Karpas-422 (cell line): ENCODE measurements at places on chromosomes 5 and 9. TPM values are rescaled to one million over a fixed set of nuclear protein-coding genes. Genes with fewer than 3 reads are reported as not detected.

DNA sequence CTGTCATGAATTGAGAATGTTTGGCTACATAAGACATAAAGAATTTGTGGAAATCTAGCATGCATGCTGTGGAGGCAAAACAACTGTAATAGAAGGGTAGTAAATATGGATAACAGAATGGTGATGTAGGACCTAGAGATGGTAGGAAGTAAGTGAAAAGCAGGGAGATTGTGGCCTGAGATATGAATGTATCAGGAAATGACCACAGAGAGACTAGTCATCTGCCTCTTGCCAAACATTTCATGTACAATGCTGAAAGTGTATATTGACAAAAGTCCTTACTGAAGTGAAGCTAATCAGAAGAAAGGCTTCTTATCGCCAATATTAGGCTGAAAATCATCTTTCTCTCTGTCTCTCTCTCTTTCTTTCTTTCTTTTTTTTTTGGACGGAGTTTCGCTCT lies 873.1 kb upstream of the CTNND2 start:
- DNase-seq, result no peak

GRCh38 chr9:88829276-88829675 lies 162.0 kb upstream of the S1PR3 start:
- no peak for DNase-seq

DNA sequence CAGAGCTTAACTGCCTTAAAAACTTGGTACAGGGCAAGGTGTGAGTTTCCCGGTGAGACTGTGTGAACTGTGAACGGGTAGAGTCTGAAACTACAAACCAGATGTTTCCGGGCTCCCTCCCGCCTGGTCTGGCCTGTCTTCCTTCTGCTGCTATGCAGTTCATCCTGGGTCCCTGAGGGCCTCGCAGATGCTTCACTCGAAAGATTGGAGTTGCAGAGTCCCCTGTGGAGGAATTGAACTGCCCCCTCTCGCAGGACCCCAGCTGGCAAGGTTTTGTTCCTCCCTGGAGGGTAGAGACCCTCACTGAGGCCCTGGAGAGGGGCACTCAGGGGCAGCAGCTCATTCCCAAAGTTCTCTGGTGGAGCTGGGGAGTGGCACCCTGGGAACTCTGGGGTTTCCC lies 533 bp downstream of the DCANP1 start:
- DNase-seq, result no peak

GRCh38 chr5:1526681-1527131 lies 2.9 kb upstream of the LPCAT1 start:
- peak; percentile 64 for DNase-seq

DNA sequence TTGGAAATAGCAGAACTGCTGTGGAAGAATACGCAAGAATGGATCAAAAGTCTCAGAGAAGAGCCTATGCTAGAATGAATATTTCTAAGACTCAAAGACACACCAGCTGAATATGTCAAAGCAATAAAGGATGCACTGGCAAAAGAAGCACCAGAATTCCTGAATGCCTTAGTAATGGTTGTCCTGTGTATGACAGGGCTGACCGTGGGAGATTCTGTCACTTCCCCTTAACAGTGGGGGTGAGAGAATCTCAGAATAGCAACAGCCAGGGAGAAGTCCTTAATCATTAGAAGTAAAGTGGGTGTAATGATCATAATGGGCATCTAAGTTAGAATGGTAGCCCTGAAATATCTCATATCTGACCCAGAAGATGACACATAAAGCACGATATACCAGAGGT lies 14.6 kb upstream of the PRR16 start:
- DNase-seq, result no peak

DNA sequence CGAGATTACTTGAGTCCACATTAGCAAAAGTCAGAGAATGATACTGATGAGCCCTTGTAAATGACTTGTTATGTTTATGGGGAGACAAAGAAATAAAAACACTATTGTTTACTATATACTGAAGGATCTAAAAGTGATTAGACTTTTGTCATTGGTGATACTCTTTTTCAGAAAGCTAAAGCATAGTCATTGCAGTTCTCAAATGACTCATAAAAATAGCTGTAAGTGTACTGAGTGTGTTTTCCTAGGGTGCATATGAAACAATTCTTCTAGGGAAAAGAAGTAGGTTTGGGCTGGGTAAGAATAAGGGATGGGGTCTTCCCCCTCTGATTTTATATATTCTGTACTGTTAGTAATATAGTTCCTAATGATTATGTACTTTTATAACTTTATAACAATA lies 32.6 kb downstream of the WDR36 start:
- DNase-seq, result no peak

GRCh38 chr9:5884191-5884590 lies 6.5 kb upstream of the MLANA start:
- DNase-seq, result no peak

GRCh38 chr5:103469288-103470040 lies 93.1 kb downstream of the NUDT12 start:
- DNase-seq, result no peak

DNA sequence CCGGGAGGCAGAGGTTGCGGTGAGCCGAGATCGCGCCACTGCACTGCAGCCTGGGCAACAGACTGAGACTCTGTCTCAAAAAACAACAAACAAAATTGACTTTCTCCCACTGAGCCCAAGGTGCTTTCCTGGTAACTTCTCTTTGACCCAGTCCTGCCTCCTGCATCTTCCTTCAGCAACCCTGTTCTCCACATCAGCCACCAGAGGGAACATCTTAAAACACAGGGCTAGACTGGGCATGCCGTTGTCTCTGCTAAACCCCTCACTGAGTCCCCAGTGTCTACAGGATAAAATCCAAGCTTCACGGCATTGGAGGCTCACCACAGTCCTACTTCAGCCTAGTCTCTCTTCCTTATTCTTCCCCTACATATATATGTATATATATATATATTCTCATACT lies 39.8 kb upstream of the KCNMB1 start:
- DNase-seq, result peak; percentile 70

DNA sequence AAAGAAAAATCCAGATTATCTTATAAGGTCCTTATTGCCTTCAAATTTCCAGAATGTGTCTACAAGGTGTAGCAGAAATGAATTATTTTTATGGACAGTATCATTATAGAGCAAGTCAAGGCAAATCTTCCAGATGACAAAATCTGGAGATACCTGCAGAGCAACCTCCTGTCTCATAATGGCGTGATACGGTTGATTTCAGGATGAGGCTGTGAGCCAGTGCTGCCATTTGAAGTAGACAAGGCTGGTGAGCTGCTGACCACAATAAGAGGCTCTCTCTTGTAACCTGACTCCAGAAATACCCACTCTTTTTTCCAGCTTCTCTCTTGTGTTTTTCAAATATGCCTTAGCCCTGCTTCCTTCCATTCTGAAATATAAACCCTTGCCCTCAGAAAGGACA lies 108.2 kb downstream of the HTR1A start:
- no peak for DNase-seq

DNA sequence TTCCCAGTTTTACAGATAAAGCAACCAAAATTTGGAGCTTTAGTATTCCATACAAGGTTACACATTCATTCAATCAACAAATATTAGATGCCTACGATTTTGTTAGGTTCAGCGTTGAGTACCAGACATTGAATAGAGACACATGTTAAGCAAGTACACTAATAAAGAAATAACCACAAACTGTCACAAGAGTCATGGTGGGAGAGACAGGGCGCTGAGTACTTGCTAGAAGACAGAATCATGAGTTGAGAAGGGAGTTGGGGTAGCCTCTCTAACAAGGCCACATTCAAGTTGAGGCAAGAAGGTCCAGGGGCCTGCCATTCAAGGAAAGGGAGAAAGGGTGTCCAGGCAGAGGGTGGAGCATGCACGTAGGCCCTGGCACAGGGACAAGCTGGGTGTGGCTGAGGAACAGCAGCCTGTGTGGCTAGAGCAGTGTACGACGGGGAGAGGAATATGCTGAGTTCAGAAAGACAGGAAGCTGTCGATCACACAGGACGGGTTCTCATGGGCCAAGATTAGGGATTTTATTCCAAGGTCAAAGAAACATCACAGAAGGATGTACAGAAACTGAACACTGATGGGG lies 17.0 kb downstream of the CDK5RAP2 start:
- no peak for DNase-seq

- DNase-seq, result no peak
Measured at GRCh38 chr5:52181403-52181802, 606.3 kb upstream of the ITGA1 start.

- DNase-seq, result no peak
Measured at GRCh38 chr5:90983148-90983547, 400.0 kb downstream of the ARRDC3 start.

DNA sequence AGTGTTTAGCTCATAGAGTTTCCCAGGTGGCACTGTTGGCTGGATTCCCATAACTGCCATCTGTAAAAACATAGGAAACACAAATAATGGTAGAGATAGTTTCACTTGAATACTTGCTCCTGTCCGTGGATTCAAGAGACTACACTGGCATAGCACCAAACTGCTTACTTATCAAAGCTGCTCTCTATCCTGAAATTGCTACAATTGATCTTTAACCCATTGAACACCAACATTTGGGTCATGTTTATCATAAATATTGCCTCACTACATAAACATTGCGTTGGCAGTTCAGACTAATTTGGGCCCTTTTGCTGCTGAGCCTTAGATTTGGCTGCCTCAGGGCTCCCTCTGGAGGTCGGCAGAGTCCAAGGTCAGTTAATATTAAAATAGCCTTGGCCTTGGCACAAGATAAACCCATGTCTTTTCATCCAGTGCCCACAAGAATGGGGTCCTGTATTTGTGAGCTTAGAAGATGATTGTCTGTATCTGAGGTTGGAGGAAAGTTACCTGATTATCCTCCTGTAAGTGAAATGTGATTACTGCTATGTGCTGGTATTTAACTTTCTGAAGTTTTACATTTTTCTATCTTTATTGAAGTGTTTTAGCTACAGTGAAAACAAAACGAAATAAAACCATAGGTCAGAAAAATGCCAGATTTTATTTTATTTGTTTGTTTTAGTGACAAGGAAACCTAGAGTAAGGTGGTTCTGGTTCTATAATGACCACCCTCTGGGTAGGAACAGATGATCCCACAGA lies 4.0 kb upstream of the RANBP3L start:
- DNase-seq, result peak; percentile 82

DNA sequence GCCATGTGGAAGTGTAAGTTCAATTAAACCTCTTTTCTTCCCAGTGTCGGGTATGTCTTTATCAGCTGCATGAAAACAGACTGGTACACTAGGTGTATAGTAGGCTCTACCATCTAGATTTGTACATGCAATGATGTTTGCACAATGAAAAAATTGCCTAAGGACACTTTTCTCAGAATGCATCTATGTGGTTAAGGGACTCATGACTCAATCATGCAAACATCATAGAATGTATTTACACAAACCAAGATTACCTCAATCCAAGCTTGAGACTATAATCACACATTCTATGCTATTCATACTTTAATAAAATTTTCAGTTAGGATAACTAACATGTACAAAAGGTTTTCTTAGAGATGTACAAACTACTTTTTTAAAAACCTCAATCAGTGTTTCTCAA lies 1164.5 kb downstream of the CDH12 start:
- no peak for DNase-seq

DNA sequence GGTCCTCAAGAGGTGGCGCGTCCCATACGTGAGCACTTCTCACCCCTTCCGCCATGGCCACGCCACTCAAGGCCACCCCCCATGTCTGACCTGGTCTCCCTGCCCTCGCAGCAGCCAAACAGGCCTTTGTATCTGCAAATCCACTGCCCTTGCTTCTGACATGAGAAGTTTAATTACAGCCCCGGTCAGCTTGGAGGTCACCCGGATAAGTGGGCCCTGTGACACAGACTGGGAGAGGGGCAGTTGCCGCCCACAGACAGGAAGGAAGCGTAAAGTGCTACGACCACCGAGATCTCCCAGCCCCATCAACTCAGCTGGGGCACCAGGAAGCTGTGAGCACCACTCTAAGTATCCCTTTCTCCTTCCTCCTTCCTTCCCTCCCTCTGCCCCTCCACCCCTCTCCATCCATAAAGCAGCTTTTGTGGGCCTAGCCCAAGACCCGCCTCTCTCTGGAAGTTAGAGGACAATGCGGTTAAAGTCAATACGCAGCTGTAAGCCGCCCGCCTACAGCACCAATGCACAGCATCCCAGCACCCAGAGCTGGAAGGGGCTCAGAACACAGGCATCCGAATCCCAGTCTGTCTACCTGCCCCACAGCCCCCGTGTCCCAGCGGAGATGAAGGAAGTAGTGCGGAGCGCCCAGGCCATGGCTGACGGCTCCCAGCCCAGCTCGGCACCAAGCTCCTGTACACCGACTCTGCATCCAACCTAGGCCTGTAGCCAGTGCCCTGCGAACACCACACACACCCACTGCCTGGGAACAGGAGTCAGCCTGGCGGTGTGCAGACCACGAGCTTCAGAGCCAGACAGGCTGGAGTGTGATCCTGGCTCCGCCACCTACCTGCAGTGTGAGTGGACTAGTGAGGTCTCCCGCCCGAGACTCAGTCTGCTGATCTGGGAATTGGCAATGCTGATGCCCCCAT lies 44.8 kb upstream of the RNF130 start:
- no peak for DNase-seq

DNA sequence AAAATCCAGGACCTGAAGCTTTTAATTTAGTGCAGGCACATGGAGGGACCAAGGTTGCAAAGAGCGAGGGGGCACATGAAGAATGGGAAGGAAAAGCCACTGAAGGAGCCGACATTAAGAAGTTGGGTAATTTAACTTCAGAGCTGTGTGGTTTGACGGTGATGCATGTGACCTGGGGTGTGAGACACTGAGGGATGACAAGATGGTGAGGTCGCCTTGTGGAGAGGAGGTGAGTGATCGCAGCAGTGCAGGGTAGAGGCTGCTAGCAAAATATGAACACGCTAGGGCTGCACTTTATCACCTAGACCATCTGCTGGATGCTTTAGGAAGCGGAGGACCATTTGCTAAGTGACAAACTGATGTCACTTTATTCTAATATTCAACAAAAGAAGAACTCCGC lies 339.0 kb upstream of the KIF2A start:
- DNase-seq, result no peak

DNA sequence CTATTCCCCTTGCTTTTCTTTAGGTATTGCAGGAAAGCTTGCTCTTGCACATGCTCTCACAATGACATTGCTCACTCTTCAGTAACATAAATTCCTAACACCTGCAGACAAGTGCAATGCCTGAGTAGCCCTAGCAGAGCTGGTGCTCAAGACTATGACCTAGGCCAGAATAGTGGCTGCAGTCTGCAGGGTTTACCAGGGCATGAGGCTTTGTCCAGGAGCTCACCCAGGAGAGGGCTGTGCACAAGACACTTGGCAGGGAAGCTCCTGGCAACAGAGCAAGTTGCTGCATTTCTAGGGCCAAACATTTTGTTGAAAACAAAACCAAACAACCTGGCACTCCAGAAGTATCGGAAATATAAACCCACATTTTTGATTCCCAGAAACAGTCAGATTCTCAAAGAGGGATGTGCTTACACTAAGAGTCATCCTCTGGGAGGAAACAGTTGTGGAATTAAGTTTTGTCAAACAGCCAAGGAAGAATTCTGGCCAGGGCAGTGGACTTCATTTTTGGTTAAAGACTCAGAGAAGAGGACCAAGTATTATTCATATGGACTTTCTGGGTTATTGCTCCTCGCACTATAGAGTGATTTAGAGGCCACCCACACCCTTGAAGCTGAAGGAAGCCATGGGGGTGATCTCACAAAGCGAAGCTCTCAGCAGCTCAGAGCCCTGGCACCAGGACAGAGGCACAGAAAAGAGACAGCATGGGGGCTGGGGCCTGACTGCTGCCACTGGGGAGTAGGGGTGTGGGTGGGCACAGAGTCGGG lies 44.9 kb downstream of the MACROH2A1 start:
- no peak for DNase-seq

- DNase-seq, result no peak
Measured at GRCh38 chr5:125401724-125402622, 655.5 kb upstream of the ZNF608 start.

PCDHGC4 gene
- total RNA-seq, result 7.0 and 11.8 TPM in 2 replicates

BNC2 gene
- not detected in 2 replicates for total RNA-seq

FBP2 gene
- not detected in 2 replicates for total RNA-seq

PCDHGA4 gene
- 11.1 and 13.5 TPM in 2 replicates for total RNA-seq

COL5A1 gene
- under 0.01 TPM in 1 of 2 replicates, not detected in the other for total RNA-seq

WWC1 gene
- not detected in 2 replicates for total RNA-seq
